NCI-H1092 (cell line): ENCODE measurements at places on chromosomes 16 and 17.

GRCh38 chr16:31079342-31079944 is 5.2 kb downstream of the ZNF646 start:
- DNase-seq = no peak

- no peak for DNase-seq
Observed at GRCh38 chr17:66614469-66614868, 220.4 kb upstream of the CACNG5 start.

DNA sequence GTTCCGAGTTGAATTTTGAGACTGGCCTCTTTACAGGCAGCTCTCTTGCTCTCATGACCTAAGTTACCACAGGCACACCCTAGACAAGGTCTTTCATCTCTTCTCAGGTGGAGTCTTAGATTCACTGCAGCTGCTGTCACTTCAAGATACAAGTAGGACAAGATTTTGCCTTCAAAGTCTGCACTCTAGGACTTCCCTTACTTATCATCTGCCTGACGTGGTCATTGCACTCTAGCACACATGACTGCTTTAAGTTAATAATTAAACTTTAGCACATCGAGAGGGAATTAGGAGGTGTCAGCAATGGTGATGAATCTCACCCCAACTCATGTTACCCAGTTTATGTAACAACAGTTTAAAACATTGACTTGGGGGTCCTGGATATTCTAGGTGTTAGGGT is 25.6 kb downstream of the RNF135 start:
- no peak for DNase-seq

- DNase-seq = no peak
Observed at GRCh38 chr16:57807968-57808528, 5.8 kb upstream of the KIFC3 start.

DNA sequence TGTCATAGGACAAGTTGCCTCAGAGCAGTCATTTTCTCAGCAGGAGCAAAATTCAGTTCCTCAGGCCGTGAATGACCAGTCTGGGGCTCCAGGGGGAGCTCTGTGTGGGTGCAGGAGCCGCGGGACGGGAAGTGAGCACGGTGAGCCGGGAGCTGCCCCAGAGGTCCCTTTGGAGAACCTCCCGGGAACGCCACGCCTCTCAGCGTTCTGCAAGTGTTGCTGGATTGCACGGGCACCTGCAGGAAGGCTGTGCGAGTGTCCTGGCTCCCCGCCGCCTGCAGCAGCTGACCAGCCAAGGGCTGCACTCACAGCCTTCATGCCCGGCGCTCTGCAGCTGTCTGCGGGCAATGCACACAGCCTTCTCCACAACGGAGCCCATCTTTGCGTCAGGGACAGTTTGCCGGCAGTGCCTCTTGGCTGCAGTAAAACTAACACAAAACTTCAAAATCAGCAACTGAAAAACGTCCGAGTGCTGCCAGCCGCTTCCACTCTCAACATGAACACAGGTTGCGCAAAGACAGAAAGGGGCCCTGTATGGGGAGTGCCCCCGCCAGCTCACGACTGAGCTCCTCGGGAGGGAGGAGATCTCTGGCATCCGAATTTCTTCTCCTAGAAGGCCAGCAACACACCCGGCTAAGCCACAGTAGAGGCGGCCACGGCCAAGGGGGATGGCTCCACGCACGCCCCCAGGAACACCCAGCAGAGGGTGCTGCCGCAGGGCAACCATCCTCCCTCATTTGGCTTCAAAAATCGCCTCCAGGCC is 16.0 kb downstream of the NDUFAF8 start:
- peak; percentile 58 for DNase-seq

DNA sequence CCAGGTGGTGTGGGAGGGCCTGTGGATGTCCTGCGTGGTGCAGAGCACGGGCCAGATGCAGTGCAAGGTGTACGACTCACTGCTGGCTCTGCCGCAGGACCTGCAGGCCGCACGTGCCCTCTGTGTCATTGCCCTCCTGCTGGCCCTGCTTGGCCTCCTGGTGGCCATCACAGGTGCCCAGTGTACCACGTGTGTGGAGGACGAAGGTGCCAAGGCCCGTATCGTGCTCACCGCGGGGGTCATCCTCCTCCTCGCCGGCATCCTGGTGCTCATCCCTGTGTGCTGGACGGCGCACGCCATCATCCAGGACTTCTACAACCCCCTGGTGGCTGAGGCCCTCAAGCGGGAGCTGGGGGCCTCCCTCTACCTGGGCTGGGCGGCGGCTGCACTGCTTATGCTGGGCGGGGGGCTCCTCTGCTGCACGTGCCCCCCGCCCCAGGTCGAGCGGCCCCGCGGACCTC is 798 bp downstream of the CLDN9 start:
- no peak for DNase-seq
